ENCODE measurements at places on chromosomes 1 and 21. TPM values are rescaled to one million over a fixed set of nuclear protein-coding genes. Genes with fewer than 3 reads are reported as not detected.

HPDL gene
- polyA plus RNA-seq: 2.1 TPM

SLC5A9 gene
- polyA plus RNA-seq: 2.0 TPM

ITLN1 gene
- not detected for polyA plus RNA-seq

OR2L13 gene
- polyA plus RNA-seq: not detected

TMEM240 gene
- 4.1 TPM for polyA plus RNA-seq

SLC35F3 gene
- polyA plus RNA-seq: 0.53 TPM

GRCh38 chr1:48036710-48037355 is 39.6 kb upstream of the TRABD2B start:
- DNase-seq: no peak

- no peak for DNase-seq
Measured at GRCh38 chr1:16342331-16343062, 9.8 kb downstream of the FBXO42 start.

GRCh38 chr1:7610106-7610731 is 160.9 kb upstream of the VAMP3 start:
- no peak for DNase-seq

DNA sequence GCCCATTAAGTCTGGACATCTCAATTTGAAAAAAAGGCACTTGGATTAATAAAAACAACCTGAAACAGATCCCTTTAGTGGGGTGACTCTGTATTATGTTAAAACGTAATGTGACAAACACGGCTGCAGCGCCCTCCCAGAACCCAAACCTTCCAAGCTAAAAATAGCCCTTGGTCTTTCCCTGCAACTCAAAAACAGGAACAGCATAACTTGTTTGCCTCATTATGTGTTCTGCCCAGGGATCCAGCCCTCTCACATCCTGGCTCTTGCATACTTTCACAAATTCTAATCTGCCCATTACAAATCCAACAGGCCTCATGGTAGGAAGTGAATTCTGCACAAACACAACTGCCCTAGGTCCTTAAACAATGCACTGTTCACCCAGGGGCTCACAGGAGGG is 94.7 kb upstream of the GADD45A start:
- no peak for DNase-seq

- DNase-seq: no peak
Measured at GRCh38 chr1:151819976-151820623, 11.5 kb downstream of the RORC start.

- no peak for DNase-seq
Measured at GRCh38 chr1:1144843-1145546, 28.7 kb upstream of the TTLL10 start.

- DNase-seq: no peak
Measured at GRCh38 chr1:7811476-7811875, 27.4 kb downstream of the PER3 start.

DNA sequence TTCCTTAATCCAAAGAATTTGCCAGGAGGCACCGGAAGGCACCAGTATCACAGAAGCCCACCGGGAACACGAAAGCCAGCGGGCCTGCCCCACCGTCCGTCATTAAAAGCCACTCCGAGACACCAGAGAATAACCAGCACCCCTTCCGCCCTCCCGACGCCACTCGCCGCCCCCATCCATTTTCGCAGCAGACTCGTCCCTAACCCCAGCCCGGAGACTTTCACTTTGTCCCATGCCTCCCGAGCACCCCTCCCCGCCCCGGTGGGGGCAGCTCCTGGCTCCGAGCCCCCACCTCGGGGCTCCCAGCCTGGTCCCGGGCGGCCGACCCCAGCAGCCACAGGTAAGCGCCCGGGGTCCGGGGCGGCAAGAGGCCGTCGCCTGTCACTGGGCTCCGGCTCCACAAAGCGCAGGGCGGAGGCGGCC is 105.4 kb downstream of the SLC45A1 start:
- DNase-seq: no peak

GRCh38 chr1:234564035-234565029 is 45.6 kb downstream of the IRF2BP2 start:
- no peak for DNase-seq

GRCh38 chr1:175665616-175666015 is 77.8 kb downstream of the TNR start:
- no peak for DNase-seq

GRCh38 chr1:245409341-245410195 is 254.8 kb downstream of the KIF26B start:
- no peak for DNase-seq

- no peak for DNase-seq
Measured at GRCh38 chr1:2414297-2414958, 2.1 kb upstream of the PEX10 start.

DNA sequence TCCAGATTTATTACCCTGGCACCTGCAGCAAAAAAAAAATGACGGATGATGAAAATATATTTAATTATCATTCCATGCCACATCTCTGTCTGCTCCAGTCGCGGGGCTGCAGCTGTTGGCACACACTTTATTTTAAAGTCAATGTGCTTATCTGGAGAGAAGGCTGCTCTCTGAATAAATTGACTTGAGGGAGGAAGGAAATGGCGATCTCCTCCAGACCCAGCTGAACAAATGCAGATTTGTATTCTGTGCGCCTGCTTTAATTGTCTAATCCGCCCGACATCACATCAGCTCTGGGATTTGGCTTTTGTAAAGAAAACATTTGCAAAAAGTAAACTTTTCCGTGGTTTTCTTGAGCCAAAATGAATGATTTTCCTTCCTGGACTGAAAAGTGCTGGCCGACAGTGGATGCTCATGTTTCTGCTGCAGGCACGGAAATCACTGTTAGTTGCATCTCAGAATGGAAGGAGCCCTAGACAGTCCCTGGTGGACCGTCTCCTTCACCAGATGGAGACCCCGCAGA is 150.2 kb downstream of the CAMTA1 start:
- DNase-seq: peak; percentile 59

Data from forelimb muscle (tissue), 1 donor.